ENCODE measurements at places on chromosomes 6 and 20.

DNA sequence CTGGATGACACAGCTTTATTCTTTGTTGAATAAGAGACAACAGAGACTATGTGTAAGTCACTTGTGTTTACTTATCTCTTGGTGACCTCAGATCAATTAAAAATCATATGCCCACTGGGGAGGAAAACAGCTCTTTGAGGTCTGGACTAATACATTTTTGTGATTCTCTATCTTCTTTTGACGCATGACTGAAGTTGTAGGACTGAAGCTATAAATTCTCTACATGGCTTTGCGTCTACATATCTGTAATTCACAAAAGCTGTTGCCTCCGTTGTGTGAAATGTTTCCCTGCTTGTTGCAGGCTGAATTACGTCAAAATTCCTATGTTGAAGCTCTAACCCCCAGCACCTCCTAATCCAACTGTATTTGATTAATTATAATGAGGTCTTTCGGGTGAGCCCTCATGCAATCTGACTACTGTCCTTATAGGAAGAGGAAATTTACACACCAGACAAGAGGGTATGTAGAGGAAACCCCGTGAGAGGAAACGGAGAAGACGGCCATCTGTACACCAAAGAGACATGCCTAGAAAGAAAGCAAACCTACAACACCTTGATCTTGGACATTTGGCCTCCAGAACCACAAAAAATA lies 481.6 kb downstream of the PRKN start:
- DNase-seq = no peak

GRCh38 chr6:4790158-4790899 lies 14.1 kb downstream of the CDYL start:
- no peak for DNase-seq

- no peak for DNase-seq
Observed at GRCh38 chr6:38528196-38528965, 111.3 kb downstream of the BTBD9 start.

DNA sequence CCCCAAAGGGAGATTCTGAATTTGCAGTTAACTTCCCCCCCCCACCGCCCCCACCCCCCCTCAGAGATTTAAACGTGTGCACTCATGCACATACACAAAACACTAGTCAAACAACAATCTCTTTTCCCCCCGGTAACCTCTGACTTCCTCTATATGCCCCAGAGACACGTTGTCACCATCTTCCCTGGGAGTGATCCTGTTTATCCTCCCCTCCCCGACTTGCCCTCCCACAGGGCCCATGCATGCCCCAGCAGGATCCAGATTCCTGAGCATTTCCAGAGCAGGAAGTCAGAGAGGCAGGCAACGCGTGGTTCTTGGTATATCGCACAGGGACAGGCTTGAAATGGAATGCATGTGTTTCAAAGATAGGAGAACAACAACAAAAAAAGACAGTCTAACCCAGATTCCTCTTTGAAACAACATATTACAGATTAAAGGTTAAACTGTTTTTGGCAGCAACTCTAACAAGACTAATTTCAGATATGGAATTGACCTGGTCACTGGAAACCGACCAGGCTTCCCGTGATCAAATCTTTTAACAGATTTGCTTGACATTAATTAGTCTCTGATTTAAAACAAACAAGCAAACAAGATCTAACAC lies 1.3 kb downstream of the BLCAP start:
- peak; percentile 70 for DNase-seq

GRCh38 chr20:61887596-61888093 lies 178.0 kb downstream of the TAF4 start:
- no peak for DNase-seq

Data from hematopoietic multipotent progenitor cell treated with erythropoietin and hydrocortisone succinate and interleukin-3 and kit ligand, for 6 days (in vitro differentiated cells).